NCI-H1048 (cell line): ENCODE measurements at places on chromosomes 7 and 10.

GRCh38 chr10:103282961-103283360, 6.0 kb downstream of the INA start:
- no peak for DNase-seq

- DNase-seq, result no peak
Observed at GRCh38 chr7:101693498-101694091, 64.5 kb upstream of the MYL10 start.

DNA sequence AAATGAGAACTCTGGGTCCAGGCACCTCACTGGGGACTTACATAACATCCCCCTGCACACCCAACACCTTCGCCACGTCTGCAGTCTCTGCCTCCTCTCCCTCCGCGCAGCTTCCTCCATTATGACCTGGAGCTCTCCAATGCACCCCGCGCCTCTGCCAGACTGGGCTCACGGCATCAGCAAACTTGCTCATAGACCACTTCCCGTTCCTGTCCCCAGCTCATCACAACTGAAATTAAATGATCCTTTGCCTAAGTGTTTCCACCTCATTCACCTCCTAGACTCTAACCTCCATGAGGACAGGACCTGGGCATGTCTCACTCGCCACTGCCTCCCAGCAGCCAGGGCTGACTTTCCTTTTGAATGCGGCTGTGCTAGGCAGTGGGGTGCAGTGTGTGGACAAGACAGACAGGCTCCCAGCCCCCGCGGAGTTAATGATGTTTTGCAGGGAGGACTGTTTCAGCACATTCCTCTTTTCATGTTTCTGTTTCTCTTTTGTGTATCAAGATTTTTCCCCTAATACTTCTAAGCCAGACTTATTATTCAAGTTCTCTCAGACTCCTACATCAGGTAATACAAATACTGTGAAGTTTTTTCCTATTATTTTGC, 18.8 kb downstream of the CHST15 start:
- no peak for DNase-seq

- no peak for DNase-seq
Observed at GRCh38 chr10:78991187-78991586, 77.6 kb upstream of the ZMIZ1 start.

GRCh38 chr10:108662975-108663374, 1260.3 kb downstream of the XPNPEP1 start:
- no peak for DNase-seq

GRCh38 chr7:128915841-128916642, 5.5 kb upstream of the KCP start:
- no peak for DNase-seq

DNA sequence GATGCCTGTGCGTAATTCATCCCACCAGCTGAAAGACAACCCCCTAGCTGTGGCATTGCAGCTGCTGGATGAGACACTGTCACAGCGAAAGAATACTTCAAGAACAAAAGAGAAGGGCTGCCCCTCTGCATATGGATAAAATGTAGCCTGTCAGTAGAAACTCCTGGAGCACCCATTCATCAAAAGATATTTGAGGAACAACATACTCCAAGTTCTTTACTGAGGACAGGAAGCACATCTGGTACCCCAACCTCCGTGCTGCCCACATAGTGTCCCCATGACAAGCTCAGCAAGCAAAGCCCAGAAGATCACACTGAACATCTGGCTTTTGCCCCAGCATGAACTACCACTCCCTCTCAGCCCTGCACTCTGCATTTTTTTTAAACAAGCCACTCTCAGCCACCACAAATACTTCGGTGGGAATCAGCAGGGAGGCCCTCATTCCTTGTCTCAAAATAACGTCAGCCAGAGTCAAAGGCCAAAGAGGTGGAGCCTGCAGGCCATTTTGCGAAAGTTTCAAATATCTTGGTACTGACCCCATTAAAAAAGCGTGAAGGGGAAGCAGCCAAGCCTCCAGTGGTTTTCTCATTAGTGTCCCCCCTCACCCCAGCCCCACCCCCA, 1.7 kb downstream of the CREB3L2 start:
- no peak for DNase-seq

DNA sequence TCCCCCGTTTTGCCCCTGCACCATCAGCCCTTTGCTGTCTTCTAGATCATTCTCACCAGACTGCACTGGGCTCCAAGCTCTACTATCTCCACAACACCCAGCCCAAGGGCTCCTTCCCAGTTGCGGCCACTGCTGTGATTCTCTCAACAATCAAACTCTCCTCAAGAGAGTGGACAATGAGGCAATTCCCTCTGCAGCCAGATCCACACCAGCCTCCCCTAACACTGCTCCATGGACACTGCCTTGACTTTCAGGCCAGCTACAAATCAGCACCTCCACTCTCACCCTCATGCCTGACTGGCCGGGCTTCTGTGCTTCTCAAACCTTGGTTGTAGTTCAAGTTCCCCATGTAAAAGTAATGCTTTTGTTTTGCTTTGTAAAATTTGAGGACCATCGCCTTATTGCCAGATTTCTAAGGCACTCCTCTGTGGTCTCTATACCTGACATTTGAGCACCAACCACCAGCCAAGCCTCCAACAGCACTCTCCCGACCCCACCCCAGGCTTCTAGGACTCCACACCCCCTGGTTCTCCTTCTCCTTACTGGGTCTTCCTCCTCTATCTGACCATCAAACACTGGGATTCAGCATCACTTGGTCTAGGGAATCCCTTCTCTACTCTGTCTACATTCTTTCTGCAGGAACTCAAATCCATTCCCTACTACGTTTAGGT, 45.4 kb downstream of the PPIF start:
- DNase-seq, result no peak

GRCh38 chr10:103545771-103546281, 52.3 kb downstream of the NEURL1 start:
- DNase-seq, result no peak

- DNase-seq, result no peak
Observed at GRCh38 chr7:137316648-137317353, 26.7 kb downstream of the PTN start.

DNA sequence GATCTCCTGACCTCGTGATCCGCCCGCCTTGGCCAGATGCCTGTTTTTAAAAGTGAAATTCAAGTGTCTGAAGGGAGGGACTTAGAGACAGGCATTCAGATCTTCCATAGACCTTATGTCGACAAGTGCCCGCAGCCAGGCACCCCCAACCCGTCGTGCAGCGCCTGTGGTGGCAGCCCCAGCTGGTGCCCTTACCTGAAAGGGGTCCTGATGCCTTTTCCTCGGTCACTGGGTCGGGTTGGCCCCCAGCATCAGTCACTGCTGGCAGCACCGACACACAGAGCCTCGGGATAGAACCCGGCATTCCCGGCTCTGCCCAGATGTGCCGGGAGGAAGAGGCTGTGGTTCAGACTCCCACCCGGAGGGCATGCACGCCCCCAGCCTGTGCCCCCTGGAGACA, 23.3 kb downstream of the LRRC27 start:
- no peak for DNase-seq

- DNase-seq, result no peak
Observed at GRCh38 chr7:81846398-81846797, 76.6 kb upstream of the HGF start.

- no peak for DNase-seq
Observed at GRCh38 chr10:120746001-120746777, 105.0 kb upstream of the WDR11 start.
